Ammon's horn (tissue), 1 donor: ENCODE measurements at places on chromosomes 7 and 10.

- DNase-seq = no peak
These were observed 13.5 kb downstream of the TBXAS1 start for GRCh38 chr7:139842401-139843210.

- DNase-seq = peak; percentile 88
These were observed 176.5 kb downstream of the TCF7L2 start for GRCh38 chr10:113126229-113127201.

DNA sequence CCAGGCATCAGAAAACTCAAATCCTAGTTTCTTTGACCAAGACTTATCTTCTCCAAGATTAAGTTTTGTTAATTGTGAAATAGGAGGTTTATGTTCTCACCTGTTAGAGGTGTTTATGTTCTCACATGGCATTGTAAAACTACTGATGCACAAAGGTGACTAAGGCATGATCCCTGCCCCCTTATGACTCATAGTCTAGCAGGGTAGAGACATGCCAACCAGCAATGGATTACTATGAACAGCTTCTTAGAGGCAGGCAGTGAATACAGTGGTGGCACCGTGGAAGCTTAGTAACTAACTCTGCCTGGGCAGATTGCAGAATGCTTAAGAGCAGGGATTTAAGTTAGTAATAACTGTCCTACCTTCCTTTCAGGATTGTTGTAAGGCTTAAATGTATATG lies 400.9 kb downstream of the SORCS3 start:
- no peak for DNase-seq

DNA sequence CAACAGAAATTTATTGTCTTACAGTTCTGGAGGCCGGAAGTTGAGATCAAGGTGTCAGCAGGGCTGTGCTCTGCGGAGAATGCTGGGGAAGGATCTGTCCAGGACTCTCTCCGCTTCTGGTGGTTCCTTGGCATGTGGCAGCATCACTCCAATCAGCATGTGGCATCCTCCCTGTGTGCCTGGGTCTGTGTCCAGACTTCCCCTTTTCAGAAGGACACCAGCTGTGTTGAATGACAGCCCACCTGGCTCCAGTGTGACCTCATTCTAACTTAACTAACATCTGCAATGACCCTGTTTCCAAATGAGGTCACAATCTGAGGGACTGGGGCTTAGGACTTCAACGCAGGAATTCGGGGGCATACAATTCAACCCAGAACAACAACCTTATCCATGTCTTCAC lies 141.9 kb downstream of the BMS1 start:
- no peak for DNase-seq

DNA sequence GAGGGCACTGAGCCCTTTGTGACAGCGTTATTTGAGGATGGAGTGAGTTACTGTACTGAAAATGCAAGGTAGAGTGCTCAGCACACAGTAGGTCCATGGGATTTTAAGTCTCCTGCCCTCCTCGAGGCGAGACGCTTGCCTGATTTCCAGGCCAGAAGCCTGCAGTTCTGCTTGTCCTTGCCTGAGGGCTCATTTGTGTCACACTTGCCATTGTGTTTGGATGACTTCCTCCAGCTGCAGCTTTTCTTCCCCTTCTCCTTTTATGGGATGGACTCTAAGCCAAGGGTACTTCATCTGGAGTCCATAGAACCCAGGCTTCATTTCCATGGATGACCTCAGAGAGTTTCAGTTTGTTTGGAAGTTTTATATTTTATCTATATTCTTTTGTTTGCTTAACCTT lies 304.2 kb upstream of the BMPER start:
- no peak for DNase-seq

- no peak for DNase-seq
These were observed 367.7 kb downstream of the BBS9 start for GRCh38 chr7:33497051-33497450.

GRCh38 chr7:1110358-1110757 lies 22.4 kb downstream of the GPER1 start:
- no peak for DNase-seq

- DNase-seq = no peak
These were observed 5.3 kb upstream of the CALD1 start for GRCh38 chr7:134774119-134774518.

DNA sequence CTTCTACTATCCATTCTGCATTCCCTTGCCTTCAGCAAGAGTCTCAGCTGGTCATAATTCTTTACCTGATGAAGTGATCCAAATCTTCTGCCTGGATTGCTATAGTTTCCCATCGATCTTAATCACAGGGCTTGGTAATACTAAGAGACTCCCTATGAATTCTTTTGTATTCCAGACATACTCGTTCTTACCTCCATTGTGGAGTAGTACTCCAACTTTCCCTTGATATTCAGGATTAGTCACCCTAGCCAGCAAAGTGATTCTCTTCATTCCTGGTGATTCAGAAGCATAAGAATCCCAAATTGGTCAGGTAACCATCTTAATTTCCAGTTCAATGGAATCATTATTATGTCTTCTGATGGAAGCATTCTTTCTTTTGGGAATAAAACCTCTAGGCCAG lies 96.7 kb downstream of the TWIST1 start:
- no peak for DNase-seq

DNA sequence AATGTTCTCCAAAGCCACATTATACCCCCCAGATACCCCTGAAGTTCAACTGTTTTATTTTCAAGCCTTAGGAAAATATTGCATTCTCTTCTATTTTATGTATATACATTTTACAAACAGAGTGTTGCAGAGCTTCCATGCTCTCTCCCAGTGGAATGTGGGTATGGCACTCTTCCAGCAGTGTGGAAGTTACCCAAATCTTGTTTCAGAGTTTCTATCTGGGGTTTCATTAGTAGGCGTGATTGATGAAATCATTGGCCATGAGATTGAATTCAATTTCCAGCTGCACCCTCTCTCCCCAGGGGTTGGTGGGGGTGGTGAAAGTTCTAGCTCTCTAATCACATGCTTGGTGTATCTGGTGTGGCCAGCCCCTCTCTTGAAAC lies 350.4 kb downstream of the RPS24 start:
- no peak for DNase-seq

DNA sequence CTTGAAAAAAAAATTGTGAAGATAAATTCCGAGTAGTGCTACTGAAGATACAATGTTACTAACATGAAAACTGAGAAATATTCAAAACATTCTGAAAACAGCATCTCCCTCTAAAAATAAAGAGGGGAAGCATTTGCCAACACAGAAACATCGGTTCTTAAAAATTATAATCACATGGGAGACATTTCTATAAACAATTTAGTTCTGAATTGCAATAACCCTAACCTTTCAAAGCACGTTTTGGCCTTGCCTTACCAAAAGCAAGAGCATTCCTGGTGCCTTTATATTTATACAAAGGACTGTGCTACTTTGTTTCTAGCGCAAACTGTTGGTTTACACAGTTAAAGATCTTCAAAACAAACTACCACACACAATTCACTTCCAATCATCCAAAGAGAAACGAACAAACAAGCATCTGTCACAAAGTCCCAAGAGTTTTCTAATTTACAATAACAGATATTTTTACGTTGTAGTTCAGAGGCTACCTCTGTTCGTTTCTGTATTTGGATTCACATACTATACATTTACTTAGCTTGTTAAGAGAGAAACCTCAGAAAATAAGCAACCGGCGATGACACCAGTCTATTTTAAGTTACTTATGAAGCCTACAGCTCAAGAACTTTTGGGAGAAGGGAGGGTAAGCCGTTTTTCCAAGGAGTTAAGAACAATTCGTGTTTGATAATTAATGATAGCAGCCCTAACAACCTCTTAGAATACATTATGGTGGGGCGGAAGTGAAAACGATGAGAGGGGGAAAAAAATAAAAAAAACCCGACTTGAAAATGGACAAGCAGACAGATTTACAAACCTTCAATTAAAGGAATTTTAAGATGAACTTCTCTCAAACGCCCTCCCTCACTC lies 1.3 kb downstream of the ABI1 start:
- DNase-seq = peak; percentile 16

DNA sequence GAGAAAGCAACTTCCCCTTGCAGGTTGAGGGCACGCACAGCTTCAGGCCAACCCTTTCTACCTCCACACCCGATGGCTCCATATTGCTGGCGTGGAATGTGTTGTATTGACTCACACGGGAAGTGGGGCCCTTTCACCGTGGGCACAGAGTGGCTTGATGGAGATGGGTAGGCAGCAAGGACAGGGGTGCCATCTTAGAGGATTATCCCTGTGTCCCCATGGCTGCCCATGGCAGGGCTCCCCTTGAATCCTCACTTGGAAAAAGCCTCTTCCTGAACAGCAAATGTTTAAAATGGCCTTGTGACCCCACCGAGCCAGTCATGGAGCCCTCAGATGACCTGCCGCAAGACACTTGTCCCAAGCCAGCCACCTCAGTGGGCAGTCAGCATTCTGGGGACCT lies 31.2 kb downstream of the CXCL12 start:
- DNase-seq = no peak

DNA sequence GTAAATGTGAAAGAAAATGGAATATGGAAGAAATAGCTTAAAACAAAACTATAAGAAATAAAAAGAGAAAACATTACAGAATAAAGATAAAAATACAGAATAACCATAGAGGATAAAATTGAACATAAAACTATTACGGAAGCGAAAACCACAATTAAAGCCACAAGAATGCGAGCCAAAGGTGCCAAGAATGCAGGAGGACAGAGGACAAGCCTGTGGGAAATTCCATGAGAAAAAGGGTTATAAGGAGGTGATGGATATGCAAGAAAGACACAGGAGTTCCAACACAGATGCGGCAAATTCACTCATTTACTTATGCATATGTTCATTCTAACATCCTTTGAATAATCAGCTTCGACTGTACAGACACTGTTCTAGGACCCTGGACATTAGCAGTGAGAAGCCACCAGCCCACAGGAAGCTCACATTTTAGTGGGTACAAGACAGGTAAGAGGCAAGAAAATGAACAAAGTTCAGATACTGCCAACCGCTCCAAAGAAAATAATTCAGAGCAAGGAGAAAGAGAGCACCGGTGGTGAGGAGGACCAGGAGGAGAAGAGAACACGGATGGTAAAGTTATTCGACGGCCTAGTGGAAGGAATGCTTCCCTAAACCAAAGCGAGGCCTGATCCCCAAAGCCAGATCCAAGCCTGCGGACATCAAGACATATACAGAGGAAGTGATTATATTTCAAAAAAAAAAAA lies 213.7 kb upstream of the MGMT start:
- DNase-seq = no peak

DNA sequence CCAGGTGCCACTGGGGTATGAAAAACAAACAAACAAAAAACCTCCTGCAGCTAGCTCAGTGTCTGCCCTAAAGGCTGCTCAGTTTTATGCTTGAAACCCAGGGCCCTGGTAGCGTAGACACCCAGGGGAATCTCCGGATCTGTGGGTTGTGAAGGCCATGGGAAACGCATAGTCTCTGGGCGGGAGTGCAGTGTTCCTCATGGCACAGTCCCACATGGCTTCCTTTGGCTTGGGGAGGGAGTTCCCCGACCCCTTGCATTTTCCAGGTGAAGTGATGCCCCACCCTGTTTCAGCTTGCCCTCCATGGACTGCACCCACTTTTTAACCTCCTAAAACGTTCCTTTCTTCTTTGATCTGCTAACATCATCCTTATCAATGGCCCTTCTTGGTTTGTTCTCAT lies 56.0 kb downstream of the AHR start:
- no peak for DNase-seq

DNA sequence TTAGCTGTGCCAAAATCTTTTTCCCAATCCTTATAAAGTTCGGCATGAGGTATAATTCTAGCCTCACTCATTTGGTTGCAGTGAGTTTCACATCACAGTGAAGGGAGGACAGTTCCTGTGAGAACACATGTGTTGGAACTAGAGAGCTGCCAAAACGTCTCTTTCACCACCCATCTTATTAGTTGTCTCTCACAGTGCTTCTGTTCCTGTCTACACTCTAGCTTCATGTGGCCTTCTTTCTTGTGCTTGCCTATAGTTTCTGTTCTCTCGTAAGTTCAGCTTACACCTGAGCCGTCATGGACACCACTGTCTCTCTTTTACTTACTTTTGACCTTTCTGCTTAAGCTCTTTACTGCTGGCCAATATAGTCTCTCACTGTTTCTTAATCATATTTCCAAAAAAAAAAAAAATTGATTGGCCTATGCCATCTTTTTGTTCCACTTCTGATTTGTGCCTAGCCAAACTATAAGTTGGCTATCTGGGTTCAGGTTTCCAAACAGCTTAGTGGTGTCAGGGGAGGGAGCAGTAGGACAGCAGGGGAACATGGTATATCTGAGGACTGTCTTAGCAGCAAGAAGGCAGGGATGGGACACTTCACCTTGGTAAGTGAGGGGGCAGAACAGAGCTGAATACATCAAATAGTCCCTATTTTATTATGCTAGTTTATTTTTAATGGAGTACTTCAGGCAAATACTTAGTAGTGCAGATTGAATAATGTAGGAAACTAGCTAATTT lies 38.0 kb downstream of the ZNRF2 start:
- peak; percentile 59 for DNase-seq

DNA sequence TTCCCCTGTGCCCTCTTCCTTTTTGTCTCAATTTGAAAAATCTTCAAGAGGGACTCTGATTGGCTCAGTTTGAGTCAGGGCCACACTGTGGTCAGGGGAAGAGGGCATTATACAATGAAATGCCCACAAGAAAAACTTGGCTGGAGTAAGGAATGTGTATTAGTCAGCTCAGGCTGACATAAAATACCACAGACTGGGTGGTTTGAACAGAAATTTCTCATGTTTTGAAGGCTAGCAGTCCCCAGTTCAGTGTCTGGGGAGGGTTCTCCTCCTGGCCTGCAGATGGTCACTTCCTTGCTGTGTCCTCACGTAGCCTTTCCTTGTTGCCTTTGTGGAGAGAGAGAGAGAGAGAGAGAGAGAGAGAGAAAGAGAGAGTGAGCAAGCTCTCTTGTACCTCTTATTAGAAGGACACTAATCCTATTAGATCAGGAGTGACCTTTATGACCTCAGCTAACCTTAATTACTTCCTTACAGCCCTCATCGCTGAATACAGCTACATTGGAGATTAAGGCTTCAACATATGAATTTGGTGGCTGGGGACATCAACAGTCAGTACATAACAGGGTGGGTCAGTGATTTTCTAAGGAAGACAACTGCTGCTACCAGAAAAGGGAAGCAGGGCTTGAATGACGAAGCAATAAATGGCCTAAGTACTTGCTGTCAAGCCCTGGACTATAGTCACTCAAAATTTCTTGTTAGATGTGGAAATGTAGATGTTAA lies 25.8 kb upstream of the FAM13C start:
- DNase-seq = no peak

- DNase-seq = no peak
These were observed 7.4 kb downstream of the ITGB1 start for GRCh38 chr10:32950591-32951108.
